Choroid plexus epithelial cell (primary cell): ENCODE measurements at places on chromosomes 4 and X.

DNA sequence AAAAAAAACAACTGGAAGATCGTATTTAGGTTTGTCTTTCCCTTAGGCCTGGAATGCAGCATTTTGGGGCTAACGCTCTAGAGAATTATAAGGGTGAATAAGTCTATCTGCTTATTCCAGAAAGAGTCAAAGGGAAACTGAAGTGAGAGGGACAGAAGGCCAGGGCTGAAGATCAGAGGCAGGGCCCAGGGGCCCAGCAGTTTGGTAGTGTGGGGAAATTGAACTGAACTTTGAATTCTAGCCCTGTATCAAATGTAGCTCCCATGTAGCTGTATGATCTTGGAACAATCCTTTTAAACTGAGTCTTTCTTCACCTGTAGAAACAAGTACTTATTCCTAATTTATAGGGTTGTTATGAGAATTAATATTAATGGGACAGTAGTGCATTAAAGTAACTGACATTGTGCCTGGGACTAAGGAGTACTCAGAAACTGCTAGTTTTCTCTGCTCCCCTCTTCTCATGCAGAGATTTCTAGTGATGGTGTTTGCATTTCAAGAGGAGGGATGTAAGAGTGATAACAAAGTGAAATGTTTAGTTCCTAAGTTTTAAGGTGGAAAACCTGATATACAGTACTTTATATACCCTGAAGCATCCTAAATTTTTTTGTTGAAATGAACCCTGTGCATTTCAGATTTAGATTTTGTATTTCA is 30.4 kb downstream of the STOX2 start:
- no peak for DNase-seq

GRCh38 chr4:3512279-3512678 is 19.9 kb downstream of the LRPAP1 start:
- DNase-seq, result no peak

GRCh38 chr4:41433361-41433760 is 104.6 kb upstream of the LIMCH1 start:
- DNase-seq, result no peak

GRCh38 chrX:9888953-9889470 is 78.1 kb upstream of the CLDN34 start:
- no peak for DNase-seq

DNA sequence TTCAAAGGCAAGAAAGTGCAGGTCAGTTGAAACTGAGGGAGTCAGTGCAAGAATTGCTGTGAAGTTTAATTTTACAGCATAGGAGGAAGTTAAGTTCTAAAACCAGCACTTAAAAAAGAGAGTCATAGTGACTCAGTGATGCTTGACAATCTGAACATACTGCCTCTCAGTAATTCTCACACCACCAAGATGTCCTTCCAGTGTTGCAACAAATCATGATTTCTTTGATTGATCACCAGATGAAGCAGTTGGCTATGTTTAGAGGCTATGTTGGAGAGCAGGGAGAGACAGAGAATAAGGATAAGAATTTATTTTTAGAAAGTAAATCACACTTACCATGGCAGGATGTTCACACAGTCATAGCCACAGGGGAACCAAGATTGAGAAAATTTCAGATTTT is 13.2 kb downstream of the TRIM2 start:
- no peak for DNase-seq

GRCh38 chrX:1444561-1445500 is 7.9 kb downstream of the ASMTL start:
- DNase-seq, result no peak

GRCh38 chr4:47154816-47155370 is 123.5 kb downstream of the GABRB1 start:
- no peak for DNase-seq

DNA sequence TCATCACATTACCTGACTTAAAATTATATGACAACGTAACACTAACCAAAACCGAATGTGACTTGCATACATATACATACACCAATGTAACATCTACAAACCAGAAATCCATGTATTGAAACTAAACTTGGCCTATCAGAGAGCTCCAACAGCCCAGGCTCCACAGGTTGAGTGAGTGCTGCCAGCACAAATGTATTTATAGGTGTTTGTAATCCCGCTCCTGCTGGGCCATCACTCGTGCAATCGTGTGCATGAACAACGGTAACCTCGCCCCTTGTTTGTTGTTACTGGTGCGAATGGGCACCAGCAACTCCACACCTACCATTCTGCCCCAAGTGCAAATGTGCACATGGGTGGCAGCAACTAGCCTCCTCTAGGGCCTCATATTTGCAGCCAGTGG is 285.7 kb upstream of the ZCCHC13 start:
- DNase-seq, result no peak

DNA sequence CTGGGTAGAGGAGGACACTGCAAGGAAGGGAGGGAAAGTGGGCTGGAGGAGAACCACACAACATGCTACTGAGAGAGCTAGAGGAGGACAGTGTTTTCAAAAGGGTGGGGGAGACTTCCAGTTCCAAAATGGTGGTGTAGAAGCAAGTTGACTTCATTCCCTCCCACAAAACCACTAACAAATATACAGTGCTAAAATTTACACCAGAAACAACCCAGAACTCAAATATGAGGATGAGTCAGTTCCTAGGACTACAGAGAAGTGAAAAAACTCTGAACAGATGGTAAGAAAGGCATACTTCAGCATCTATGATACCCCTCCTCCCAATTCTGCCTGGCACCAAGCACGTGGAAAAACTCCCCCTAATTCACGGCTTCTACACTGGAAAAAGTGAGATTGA is 9.8 kb downstream of the AADAT start:
- DNase-seq, result peak; percentile 2

DNA sequence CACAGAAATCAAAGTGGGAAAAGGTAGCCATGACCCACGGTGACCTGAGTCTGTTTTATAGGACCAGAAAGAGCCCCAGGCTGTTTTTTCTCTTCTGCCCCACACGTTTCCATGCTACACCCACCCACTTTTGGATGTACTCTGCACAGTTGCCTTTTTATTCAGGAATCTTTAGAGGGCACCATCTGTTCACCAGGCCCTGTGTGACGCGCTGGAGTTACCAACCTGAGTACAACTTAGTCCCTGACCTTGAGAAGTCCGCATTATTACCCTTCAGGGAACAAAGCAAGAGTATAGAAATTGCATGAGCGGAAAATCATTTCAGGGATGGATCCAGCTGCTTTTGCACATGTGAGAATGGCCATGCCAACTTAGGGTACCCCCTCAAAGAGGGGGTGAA is 207.8 kb upstream of the GATB start:
- no peak for DNase-seq

DNA sequence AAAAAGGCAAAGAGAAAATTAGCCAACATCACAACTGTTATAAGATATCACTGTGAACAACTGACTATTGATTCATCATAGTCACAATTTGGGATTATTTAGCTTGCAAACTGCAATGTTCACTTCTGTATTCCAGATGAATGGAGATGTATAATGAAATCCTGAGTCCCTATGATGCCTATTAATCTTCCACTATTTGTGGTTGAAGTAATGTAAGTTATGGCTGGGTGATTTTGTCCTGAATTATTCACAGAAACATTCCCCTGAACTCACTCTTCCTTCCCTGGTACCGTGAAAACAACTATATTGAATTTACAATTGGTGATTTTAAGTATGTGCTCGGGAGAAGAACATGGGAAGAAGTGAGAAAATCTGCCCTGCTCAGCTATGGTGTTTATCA is 50.8 kb upstream of the NPFFR2 start:
- DNase-seq, result no peak

GRCh38 chr4:32735856-32736590 is 2015.9 kb downstream of the PCDH7 start:
- DNase-seq, result no peak

DNA sequence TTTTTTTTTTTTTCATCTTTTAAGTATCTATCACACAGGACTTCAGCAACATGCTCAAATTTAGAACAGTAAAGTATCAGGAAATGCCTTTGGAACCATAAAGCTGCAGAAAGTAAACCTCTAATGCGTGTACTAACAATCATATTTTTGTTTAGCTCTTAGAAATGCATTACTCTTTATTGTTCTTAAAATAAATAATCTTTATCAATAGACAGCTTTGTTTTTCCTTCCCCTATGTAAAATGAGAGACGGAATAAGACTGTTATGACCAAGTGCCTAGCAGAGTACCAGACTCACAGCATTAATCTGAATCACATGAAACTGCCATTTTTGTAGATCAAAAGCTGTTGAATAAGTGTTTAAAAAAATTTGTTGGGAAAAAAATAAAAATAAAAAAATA is 50.5 kb upstream of the COL25A1 start:
- DNase-seq, result no peak

GRCh38 chr4:16830081-16830480 is 68.4 kb downstream of the LDB2 start:
- no peak for DNase-seq

DNA sequence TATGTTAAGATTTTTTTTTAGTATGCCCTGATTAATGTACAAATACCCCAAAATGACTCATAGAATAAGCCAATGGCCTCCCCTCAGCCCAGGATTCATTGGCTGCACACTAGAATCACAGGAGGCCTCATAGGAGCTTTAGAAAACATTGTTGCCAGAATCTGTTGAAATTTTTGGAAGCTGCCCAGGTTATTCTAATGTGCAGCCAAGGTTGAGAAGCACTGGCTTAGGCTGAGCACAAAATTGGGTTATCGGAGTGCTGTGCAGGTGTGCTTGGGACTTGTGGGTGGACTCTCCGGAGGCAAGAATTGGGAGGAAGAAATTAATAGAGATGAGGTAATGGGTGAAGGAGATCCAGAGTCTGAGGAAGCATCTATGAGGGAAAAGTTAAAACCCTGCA is 41.3 kb upstream of the VCX start:
- no peak for DNase-seq

- peak; percentile 25 for DNase-seq
These were observed 120.5 kb downstream of the ADGRL3 start for GRCh38 chr4:61320631-61321030.

DNA sequence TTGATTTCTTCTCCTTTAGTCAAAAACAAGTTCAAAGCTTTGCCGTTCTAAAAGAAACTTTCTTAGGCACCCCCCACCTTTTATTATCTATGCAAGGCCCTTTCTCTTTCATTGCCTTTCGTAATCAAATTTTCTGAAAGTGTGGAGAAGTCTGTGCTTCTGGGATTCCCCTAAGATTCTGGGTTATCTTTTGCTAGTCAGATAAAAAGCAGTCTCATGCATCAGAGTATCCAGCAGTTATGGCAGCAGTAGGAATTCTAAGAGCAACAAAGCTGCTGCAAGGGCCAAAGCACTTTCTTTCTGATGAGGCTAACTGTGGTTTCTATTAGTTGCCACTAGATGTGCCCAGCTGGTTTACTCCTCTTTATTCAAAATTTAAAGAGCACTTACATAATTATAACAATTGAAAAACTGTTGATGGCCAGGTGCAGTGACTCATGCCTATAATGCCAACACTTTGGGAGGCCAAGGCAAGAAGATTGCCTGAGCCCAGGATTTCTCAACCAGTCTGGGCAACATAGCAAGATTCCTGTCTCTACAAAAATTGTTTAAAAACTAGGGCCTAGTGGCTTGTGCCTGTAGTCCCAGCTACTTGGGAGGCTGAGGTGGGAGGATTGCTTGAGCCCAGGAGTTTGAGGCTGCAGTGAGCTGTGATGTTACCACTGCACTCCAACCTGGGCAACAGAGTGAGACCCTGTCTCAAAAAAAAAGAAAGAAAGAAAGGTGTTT is 296.2 kb downstream of the PAPSS1 start:
- DNase-seq, result no peak

- no peak for DNase-seq
These were observed 882.2 kb downstream of the STIM2 start for GRCh38 chr4:27742816-27743215.

- DNase-seq, result no peak
These were observed 315.4 kb downstream of the ANTXR2 start for GRCh38 chr4:79757600-79757999.

- DNase-seq, result no peak
These were observed 5.4 kb upstream of the NAA15 start for GRCh38 chr4:139295942-139296299.

GRCh38 chr4:157994863-157995262 is 178.0 kb downstream of the GASK1B start:
- DNase-seq, result no peak

- DNase-seq, result peak; percentile 95
These were observed 1.5 kb downstream of the DCUN1D4 start for GRCh38 chr4:51844153-51845054.

GRCh38 chrX:108223585-108223984 is 132.0 kb downstream of the ATG4A start:
- no peak for DNase-seq

GRCh38 chrX:15890463-15890862 is 35.9 kb upstream of the AP1S2 start:
- DNase-seq, result no peak

DNA sequence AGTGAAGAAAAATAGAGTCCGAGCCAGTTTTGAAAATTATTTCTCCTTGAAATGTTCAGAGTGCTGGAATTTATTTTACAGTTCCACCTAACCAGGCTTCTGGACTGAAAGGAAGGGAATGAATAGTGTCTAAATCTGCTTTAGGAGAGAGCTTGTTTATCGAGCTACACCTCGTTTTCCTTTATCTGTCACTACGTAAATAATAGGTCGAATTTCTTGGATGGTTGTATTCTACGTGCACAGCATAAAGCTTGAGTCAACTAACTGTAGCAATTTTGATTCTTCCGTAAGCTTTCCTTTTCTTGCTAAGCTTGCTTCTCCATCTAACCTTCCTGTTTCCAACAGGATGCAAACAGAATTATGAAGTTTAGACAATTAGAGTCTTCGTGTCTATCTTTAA is 48.6 kb downstream of the ADGRL3 start:
- DNase-seq, result no peak

DNA sequence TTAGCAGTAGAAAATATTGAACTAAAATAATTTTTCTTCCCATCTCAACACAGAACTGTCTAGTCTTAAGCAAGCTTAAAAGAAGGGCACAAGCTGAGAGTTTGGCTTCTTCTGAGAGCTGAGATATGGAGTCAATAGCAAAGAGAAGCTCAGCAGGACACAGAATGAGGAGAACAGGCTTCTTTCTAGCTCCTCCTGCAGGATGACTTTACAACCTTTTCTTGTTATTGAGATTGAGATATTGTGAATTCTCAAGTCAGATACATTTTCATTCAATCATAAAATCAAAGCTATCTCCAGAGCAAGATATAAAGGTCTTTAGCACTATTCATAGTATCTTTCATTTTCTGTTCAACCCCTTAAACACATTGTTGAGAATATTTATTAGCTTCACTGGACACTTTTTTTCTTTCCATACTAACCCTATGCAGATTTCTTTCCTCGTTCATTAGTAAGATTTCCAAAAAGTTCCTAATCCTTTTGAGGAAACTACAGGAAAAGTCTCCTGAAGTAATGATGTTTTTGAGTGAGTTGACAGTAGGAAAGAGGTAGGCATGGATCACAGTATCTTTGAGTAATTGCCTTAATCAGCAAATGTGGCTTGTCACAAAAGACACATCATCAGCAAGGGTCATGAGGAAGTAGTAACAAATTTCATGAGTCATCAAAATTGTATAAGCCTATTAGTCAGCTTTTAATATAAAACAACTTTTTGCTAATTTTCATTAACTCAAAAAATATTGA is 17.8 kb upstream of the CXCL3 start:
- peak; percentile 73 for DNase-seq

DNA sequence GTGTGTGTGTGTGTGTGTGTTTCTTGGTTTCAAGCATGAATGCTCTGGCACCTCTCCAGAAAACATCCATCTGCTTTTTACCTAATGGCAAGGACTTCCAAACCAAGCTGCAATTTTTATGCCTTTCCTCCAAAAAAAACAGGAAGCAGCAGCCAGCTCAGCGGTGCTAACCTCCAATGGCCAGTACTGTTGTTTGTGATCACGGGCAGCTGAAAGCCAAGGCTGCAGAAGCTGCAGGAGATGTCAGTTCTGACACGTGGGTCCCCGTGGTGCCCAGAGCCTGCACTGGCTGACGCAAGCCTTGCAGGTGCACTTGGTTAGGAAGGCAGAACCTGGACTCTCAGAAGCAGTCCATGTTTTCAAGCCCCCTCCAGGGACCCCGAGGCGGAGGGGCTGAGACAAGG is 313.6 kb upstream of the DDX53 start:
- peak; percentile 91 for DNase-seq
